Right renal pelvis (tissue), 4 donors: ENCODE measurements at places on chromosomes 5 and 9. TPM values are rescaled to one million over a fixed set of nuclear protein-coding genes. Genes with fewer than 3 reads are reported as not detected.
A peak's percentile ranks its signal among the peaks of the same experiment; 100 is the strongest.

LCN15 gene
- polyA plus RNA-seq = 0.08 TPM

C8G gene
- polyA plus RNA-seq = 0.36 TPM

TNFSF15 gene
- polyA plus RNA-seq = 10.3 TPM

FGF18 gene
- 0.43 TPM for polyA plus RNA-seq

FABP6 gene
- polyA plus RNA-seq = not detected

ENTPD2 gene
- polyA plus RNA-seq = 3.9 TPM

ELAVL2 gene
- polyA plus RNA-seq = 3.6 TPM

PCDHAC1 gene
- not detected for polyA plus RNA-seq

CCDC69 gene
- polyA plus RNA-seq = 8.2 TPM

MSX2 gene
- polyA plus RNA-seq = 0.35 TPM

SLC45A2 gene
- 0.40 TPM for polyA plus RNA-seq

CDH9 gene
- 7.5 TPM for polyA plus RNA-seq

TMEM174 gene
- polyA plus RNA-seq = 22.0 TPM

IFNA21 gene
- not detected for polyA plus RNA-seq

TNC gene
- polyA plus RNA-seq = 361 TPM

PKD2L2 gene
- 0.41 TPM for polyA plus RNA-seq

GRCh38 chr5:111774525-111774924 lies 17.5 kb upstream of the NREP start:
- DNase-seq = no peak

- no peak for DNase-seq
These were observed 55.3 kb downstream of the ZNF622 start for GRCh38 chr5:16410338-16410737.

DNA sequence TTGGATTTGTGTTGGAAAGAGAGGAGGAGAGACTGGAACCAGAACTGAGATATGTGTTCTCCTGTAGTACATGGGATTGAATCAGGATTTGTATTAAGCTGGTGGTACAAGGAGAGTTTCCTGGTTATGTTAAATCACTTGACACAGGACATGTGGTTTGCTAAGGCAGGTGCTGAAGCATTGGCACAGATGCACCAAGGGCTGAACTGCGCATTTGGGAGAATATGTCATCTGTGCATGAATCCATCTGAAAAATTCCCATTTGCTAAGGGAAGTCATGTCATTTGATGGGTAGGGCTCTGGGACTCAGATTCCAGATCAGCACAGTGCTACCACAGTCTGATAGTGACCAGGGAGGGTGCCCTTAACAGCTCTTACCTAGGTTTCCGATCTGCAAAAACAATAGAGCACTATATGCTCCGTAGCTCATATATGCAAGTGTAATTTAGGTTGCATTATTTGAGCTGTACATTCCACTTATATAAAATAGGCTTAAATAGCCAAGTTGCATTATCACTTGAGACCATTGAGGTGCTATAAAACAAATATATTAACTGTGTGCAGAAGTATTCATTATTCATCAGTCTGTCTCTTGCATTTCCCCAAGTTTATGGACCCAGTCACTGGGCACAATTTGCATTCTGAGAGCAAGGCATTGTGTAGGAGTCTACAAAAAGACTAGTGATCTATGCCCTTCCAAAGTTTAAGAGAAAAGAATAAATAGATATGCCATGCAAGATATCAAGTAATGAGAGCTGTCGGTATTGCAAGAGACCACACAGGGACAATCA lies 55.2 kb downstream of the ADAMTS16 start:
- DNase-seq = no peak

GRCh38 chr5:32020271-32020670 lies 153.8 kb downstream of the GOLPH3 start:
- no peak for DNase-seq

DNA sequence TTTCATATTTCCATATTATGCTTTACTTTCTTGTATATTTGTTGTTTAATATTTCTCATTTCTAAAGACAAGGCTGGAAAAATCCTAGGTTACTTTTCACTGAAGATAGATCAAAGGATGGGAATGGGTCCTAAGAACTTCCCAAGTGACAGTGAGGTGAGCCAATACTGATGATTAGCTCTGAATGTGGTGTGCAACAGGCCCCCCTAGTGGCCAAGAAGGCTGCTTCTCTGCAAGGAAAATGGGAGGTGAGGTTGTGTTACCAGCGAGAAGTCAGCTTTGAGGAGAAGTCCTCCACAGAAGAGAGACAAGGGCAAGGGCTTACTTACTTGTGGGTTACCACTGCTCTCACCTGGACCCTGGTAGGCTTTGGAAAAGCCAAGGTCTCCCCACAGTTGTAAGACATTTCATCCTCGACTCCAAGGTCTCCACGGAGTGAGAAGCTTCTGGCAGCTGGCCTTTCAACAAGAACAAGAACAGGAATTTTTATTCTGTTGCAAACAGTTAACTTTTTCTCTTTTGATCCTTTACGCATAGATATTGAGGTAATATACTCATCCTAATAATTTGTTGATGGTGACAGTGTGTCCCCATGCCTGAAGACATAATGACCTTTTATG lies 69.9 kb downstream of the MAMDC2 start:
- no peak for DNase-seq

- no peak for DNase-seq
These were observed 332.7 kb downstream of the PRDM9 start for GRCh38 chr5:23840083-23840482.

GRCh38 chr5:180436275-180436674 lies 57.9 kb upstream of the CNOT6 start:
- DNase-seq = no peak

GRCh38 chr5:114391321-114391720 lies 29.5 kb downstream of the KCNN2 start:
- no peak for DNase-seq

- no peak for DNase-seq
These were observed 20.2 kb downstream of the EEIG1 start for GRCh38 chr9:127960410-127961154.

DNA sequence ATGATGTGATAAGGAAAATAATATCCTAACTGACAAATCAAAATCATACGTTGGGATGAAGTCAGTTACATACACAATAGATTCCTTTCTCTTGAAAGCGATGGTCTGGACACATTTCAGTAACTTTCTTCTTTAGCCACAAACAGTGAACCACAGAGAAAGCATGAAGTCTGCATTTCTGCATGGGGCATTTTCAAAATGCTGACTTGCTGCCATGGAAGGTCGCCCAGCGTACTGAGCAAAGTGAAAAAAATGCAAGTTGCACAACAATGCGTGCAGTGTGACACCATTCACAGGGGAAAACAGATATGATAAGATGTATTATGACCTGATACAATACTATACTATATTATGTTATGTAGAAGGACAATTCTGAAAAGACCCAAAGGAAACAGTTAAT lies 146.3 kb downstream of the SNX18 start:
- no peak for DNase-seq

DNA sequence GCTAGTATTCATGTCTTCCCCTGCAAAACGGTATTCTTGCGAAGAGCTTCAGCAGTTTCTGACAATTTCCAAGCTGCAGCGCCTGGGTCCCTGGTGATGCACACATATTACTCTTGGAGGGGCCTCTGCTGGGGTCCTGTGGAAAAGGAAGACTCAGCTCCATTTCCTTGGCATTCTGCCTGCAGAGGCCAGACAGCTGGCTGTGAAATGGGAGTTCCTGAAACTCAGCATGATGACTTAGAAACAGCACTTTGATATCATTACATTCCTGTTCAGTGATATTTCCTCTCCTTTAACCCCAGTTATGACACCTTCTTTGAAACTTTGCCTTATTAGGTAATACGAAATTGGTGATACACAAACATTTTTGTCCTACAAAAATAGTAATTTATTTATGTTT lies 98.5 kb downstream of the APBA1 start:
- DNase-seq = peak; percentile 24

DNA sequence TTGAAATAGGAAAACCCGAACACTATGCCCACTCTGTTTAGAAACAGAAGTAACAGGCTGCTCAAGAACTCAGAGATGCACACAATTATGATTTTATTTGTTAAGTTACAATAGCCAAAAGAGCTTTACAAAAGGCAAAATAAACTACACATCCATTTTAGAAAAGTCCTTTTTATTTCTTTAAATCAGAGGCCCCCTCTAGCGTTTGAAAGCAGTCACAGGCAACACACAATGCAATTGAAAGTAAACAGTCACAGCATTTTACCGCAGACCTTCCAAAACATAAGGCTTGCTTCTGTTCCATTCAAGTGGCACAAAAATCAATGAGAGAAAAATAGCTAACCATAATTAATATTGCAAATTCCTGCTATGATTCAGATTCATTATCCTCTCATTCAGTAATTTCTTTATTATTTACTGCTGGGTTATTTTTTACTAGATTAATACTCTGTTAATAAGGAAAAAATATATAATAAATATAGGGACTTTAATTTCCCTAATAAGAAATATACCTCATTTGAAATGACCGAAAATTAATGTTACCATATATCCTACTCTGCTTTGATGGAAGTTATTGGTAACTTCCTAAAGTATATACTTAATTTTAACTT lies 78.3 kb downstream of the CEP120 start:
- DNase-seq = no peak

GRCh38 chr9:112050544-112051475 lies 124.3 kb downstream of the SUSD1 start:
- DNase-seq = peak; percentile 62

- no peak for DNase-seq
These were observed 21.8 kb downstream of the STOM start for GRCh38 chr9:121348221-121348620.

DNA sequence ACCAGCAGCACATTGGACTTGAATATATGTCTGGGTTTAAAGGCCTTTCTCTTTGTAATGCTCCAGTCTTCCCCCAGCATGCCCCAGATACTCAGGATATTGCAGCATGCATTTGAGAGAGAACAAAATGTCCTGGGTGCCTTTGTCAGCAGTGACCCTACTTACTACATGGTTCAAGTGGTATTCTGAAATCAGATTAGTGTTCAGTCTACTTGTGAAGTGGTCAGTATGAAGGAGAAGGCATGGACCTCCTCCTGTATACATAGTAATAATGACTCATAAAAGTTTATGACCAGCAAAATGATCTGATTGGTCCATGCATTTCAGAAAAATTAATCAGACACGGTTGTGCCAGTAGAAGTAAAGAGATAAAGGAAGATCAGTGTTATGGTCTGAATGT lies 25.4 kb downstream of the GPR21 start:
- no peak for DNase-seq

DNA sequence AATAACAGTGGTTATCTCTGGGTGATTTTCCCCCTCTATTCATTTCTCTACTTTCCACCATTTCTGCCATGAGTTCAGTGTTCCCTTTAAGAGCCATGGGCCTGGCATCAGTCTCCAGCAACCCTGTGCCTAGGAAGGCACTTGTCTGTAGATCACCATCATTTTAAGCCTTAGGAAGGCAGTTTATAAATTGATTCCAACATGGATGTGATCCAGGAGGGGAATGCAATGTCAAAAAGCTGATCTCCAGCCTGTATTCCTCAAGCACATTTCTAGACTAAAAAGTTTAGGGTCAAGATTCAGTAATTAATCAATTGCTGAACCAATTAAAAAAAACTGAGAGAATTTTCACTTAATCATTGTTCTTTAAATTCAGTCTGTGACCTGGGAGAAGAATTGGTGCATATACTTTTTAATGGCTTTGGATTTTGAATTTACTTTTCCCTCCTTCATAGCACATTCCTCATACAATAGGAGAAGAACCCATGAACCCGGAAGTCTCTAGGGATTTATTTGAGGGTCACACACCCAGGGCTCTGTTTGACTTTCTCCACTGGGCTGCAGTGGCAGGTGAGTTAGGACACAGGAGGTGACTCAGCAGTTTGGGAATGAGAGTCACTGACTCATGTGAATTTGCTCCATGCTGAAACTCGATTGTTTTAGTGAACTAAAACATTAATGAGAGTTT lies 6.1 kb upstream of the ERMP1 start:
- DNase-seq = no peak

DNA sequence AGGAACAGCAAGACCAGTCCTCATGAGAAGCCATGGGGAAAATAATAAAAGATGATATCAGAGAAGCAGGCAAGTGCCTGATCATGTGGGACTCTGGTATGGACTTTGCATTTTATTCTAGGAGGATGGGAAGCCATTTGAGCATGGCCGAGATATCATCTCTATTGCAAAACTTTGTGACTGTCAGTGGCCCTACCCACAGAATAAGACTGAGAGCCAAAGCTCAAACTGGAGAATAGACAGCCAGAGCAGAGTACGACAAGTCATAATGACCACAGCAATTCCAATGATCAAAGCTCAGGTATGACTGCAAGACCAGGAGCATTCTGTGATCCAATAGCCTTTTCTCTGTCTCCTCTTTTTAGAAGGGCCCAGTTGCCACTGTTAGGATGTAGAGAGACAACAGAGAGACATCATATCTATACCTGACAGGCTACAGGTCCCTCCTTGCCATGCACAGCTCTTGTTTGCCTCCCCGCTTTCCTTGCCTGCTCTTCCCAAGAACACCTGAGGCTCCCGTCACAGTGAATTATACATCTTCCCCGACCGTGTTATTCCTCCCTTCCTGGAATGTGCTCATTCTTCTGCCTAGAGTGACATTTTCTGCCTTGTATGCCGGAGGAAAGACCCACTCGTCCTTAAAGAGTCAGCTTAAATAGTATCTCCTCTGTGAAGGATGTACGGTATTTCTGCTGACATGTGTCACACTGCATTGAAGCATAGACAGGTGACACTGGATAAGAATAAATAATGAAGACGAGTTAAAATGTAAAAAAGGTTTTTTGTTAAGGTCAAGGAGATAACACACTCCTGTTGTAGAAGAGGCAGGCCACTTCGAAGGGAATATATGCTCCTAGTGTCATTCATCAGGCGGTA lies 248.7 kb upstream of the MAP3K1 start:
- DNase-seq = no peak

DNA sequence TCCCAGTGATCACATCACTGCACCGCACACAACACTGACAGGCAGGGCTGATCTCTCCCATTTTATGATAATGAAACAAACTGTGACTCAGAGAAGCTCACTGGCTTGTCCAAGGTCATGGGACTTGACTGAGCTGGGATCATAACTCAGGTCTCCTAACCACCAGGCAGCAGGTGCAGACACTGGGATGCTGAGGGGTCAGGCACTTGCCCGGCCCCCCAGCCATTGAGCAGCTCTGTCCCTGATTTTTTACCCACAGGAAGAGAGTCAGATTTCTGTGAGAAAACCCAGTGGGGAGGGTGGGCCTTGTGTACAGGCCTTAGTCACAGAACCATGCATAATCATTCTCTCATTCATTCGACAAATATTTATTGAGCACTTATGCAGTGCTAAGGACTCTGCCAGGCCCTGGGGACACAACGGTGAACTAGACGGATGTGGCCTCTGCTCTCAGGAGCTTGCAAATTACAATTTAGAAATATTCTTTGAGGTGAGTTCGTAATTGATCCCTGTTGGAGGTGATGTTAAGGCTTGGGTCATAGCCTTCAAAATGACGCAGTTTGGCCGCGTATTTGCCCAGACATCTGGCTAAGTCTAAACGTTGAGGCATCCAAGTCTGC lies 54.5 kb upstream of the TGFBR1 start:
- DNase-seq = no peak
